ENCODE measurements at places on chromosomes 5 and 9.

GRCh38 chr5:180070756-180071530, 616 bp downstream of the RNF130 start:
- DNase-seq = peak; percentile 53

- DNase-seq = no peak
Observed at GRCh38 chr5:149323621-149324205, 21.6 kb upstream of the GRPEL2 start.

DNA sequence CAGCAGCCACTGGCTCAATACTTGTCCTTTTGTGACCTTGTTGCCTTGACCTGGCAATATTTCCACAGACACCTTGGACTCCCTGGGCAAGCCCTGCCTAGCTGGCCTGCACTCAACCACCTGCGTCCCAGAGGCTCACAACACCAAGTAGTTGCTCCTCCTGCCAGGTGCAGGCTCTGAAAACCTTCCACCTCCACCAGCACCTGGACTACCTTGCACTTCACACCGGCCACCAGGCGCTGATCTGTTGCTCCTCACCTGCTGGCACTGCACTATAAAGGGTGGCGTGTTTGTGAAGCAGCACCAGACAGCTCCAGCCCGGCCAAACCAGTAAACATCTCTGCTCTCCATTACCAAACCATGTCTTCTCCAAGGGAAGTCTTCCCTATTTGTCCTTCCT, 997.7 kb downstream of the PTPRD start:
- no peak for DNase-seq

GRCh38 chr5:74542482-74542881, 98.0 kb downstream of the ENC1 start:
- no peak for DNase-seq

DNA sequence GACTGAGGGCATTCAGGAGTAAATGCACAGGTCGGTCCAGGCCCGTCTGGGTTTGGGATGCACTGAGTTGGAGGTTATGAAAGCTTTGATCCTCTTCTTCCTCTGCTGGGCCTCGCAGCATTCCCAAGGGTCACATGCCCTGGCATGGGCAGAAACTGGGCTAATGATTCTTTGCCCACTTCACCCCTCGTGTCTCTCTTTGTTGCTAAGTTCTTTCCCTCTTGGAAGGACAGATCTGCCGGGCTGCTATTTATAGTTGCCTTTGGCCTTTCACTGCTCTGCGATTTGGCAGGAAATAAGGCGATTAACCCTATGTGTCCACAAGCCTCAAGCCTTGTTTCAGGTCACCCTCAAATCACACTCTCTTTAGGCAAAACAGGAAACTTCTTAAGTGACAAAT, 66.9 kb downstream of the ENTREP1 start:
- DNase-seq = no peak

GRCh38 chr9:127114606-127115005, 7.8 kb downstream of the ANGPTL2 start:
- DNase-seq = no peak

DNA sequence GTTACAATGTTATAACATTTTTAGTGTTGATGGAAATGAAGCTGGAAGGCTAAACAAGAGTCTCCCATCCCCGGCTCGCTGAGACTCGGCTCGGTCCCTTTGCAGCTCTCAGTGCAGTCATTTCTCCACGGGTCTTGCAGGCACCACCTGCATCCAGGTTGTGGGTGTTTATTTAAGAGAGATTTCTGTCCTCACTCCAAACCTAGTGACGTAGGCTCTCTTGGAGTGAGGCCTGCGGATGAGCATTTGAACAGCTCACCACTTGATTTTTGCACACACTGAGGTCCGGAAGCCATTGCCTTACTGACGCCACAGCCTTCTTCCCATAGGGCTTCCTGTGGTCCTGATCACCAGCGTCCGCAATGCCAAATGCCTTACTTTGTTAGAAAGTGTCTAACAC, 197.7 kb upstream of the OTULINL start:
- DNase-seq = no peak

- no peak for DNase-seq
Observed at GRCh38 chr5:74336297-74336696, 304.2 kb downstream of the ENC1 start.

- DNase-seq = no peak
Observed at GRCh38 chr5:131084436-131084835, 80.6 kb downstream of the HINT1 start.

DNA sequence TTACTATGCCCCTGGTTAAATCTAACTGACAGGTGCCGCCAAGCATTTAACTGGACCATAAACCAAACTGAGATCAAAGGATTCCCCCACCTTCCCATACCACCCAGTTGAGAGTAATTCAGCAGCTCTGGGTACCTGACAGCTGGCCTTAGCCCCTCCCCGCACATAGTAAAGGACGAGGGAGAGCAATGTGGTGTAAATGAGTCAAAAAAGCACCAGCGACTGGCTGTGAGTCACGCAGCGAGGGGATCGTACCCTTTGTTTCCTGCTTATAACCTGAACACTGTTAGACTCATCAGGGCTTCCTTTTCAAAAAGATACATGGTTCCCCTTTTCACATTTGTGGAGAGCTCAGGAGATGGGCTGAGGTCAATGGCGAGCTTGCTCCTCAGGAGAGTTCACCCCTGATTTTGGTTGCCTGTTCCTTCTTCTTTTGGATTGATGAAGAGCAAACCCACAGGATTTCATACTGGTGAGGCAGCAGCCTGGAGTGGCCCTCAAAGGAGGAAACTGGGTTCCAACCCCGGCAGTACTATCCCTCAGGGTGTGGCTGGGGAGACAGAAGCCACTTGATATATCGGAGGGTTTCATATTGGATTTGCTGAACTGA, 71.5 kb downstream of the ANKRD33B start:
- peak; percentile 87 for DNase-seq

- DNase-seq = no peak
Observed at GRCh38 chr9:2623288-2624050, 1.9 kb downstream of the VLDLR start.

DNA sequence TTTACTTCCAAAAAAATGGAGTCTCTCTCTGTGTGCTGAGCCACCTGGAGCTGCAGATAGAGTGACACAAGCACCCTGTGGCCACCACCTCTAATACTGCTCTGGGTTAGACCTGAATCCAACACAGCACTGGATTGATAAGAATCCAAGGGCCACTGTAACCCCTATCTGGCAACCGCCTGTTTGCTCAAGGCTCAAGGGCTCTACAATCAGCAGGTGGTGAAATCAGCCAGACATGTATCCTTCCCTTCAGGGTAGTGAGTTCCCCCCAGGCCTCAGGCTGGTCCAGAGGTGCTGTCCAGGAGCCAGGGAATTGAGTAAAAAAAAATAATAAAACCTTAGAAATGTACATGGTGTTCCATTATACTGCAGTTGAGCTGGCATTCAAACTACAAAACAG, 509.0 kb downstream of the KIF4B start:
- no peak for DNase-seq

DNA sequence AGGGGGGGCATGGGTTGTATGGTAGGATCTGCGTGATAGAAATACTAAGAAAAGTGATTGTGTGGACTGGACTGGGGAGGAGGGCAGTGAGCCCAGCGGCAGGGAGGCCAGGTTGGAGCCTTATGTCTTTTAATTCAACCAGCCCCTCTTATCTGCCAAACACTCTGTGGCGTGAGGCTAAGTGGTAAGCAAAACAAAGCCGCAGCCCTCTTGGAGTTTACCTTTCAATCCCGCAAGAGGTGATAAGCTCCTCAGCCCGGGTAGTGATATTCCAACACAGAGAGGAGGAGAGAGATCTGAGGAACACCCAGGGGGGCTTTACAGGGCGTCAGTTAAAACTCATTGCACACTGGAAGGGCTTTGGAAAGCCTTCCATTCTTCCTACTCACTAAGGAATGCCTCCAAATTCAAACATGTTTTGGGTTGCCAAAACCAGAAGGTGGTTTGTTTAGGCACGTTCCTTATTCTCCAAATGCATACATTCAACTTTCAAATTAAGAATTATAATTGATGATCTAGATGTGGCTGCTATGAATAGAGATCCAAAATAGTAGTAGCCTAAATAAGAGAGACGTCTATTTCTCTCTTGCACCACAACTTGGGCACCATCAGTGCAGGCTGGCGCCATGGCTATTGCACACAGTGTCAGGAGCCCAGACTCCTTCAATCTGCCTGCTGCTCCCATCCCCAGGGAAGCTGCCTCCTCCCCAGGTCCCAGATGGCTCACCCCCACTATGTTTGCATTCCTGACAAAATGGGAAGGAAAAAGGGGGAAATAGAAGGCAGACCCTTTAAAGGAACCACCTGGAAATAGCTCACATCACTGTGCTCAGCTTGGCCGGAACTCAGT, 75.1 kb upstream of the FSTL4 start:
- DNase-seq = no peak

- DNase-seq = no peak
Observed at GRCh38 chr9:28528049-28528448, 954.8 kb upstream of the C9orf72 start.

DNA sequence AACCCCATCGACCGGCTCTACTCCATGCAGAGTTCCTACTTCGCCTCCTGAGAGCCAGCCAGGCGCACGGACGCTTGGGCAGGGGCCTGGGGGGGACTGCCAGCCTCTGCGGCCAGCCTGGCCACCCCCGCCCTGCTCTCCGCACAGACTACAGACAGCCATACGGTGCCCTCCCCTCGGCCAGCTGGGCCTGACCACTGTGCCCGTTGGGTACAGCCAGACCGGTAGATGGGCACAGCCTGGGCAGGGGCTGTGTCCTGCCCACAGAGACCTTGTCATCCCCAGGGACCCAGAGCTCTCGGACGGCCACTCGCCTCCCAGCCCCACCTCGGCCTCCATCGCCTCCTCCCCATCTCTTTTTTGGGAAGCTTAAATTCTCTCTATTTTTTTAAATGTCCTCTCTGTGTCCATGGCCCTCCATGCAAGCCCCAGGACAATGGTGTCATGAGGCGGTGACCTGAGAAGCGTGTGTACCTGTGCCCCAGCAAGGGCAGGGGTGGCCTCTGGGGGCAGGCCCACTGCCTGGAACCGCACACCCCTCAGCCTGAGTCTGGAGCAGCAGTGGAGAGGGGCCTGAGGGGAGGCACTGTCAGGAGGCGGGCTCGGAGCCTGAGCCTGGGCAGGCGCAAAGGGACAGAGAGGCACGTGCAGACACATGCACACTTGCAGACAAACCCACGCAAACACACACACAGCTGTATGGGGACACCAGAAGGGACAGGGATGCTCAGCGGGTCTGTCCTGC, 82.8 kb downstream of the LMX1B start:
- DNase-seq = no peak

GRCh38 chr5:106755066-106755465, 915.7 kb downstream of the EFNA5 start:
- no peak for DNase-seq

DNA sequence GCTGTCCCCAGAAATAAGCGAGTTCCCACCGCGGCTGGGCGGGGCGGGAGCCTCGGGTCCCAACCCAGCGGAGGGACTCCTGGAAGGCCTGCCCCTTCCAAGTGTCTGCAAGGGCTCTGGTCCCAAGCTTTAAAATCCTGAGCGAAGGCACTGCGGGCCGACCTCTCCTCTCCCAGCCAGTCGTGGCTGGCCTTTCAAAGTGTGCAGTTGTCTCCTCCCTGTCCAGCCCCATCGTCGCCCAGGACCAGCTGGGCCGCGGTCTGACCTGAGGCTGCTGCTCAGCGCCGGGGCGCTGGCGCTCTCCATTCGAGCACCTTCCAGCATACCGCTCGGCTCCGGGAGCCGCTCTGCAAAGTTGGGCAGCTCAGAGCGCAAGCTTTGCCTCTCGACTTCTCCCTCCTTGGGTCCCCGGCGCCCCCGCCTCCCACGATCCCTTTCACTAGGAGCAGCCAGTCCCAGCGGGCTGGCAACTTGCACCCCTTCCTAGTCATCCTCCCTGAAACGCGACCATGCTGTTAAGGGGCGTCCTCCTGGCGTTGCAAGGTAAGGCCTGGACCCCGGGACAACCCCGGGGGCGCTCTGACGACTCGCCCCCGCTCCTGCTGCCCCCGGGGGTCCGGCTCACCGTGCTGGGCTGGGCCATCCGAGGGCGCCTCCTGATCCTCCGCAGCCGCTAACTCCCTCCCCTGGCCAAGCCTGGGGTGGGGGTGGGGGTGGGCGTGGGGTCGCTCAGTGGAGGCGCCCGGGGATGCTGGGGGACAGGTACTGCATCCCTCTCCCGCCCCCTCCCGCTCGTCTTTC, at the start of gene MAMDC2:
Gene MAMDC2 (plus strand): TSS at position 160 of the 801 bp plus-strand sequence. CDS start 350 bp downstream, at position 510.
- DNase-seq = no peak

- no peak for DNase-seq
Observed at GRCh38 chr5:73319036-73319435, 129.5 kb downstream of the FOXD1 start.

DNA sequence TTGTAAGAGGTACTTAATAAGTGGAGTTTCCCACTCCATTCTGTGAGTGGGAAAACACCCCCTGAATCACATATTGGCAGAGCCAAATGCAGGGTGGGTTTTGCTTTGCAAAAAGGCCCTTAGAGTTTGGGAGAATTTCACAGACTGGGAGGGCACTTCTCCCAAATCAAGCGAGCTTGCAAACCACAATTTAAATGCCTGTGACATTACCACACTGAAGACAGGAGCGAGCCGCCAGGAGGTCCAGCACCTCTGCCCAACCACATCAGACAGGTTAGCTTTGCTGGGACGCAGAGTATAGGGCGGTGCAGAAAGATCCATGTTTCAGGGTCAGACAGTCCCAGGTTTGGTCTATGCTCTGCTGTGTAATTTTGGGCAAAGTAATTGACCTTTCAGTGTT, 2.3 kb downstream of the ALAD start:
- DNase-seq = no peak

DNA sequence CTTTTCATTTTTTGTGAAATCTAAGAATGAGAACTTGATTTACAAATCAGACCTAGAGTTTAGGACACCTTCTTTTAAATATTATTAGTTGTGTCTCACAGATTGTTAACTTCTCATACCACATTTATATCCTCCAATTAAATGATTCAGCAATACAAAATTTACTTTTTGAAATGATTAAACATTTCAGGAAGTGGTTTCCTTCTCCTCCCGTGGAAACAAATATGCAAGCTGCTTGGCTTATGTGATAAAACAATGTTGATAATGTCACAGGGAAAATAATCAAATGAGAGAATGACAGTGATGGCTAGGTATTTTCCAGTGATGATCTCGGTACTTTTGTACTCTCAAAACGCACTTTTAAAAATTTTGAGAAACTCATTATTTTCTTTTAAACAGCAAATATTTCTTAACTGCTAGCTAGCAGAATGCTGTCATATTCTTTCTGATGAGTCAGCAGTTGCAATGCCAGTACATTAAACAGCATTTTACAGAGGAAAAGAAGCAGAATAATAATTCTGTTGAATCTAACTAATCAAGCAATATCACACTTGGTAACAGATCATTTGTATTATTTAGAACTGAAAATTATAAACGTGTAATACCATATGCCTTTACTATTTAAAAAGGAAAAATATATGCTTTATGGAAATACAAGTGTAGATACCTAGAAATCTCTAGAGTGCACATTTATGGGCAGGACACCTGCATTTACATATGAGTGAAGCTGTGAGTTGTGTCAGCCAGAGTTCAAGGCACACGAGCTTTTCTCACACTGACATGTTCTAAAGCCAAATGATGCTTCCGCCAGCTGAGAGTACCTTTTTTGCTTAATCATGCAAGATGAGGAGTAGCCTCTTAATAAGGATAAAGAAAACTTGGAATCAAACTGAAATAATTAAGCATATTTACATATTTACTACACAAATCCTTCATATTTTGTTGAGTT, 53.6 kb upstream of the CDH18 start:
- no peak for DNase-seq

All from bone marrow (tissue), 2 donors.